Stimulated activated CD4-positive, alpha-beta T cell treated with anti-CD3 and anti-CD28 coated beads, Interleukin-12 subunit alpha, Interleukin-12 subunit beta, amount 100 ng/mL, for 24 hours (primary cell): ENCODE measurements at places on chromosomes 1 and 21.

DNA sequence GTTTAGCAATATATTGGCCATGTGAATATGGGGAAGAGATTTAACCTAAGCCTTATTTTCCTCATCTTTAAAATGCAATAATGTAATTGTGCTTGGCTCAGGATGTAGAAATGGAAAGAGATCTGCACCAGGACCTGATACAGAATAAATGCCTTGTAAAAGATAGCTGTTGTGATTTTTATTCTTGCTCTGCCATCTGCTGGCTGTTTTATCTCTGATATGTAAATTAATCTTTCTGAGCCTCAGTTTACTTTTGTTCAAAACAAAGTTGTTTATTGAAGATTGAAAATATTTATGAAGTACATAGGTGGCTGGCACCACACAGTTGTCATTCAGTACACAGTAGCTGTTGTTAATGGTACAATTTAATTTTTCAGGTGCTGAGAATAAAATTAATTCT, 21.9 kb downstream of the ZYG11B start:
- no peak for DNase-seq

- no peak for DNase-seq
Measured at GRCh38 chr1:206892351-206892984, 4.8 kb upstream of the IL24 start.

DNA sequence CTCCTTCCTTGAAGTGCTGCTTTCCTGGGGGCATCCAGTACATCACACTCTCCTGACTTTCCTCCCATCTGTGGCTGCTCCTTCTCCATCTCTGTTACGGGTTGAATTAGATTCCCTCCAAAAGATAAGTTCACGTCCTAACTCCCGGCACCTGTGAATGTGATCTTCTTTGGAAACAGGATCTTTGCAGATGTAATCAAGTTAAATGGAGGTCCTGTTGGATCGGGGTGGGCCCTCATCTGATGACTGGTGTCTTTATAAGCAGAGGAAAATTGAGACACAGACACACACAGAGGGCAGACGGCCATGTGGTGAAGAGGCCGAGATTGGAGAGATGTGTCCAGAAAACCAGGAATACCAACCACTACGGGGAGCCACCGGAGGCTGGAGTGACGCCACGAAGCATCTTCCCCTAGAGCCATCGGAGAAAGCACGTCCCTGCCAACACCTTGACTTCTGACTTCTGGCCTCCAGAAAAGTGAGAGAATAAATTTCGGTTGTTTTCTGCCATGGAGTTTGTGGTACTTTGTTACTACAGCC, 36.0 kb downstream of the ZBTB18 start:
- no peak for DNase-seq

DNA sequence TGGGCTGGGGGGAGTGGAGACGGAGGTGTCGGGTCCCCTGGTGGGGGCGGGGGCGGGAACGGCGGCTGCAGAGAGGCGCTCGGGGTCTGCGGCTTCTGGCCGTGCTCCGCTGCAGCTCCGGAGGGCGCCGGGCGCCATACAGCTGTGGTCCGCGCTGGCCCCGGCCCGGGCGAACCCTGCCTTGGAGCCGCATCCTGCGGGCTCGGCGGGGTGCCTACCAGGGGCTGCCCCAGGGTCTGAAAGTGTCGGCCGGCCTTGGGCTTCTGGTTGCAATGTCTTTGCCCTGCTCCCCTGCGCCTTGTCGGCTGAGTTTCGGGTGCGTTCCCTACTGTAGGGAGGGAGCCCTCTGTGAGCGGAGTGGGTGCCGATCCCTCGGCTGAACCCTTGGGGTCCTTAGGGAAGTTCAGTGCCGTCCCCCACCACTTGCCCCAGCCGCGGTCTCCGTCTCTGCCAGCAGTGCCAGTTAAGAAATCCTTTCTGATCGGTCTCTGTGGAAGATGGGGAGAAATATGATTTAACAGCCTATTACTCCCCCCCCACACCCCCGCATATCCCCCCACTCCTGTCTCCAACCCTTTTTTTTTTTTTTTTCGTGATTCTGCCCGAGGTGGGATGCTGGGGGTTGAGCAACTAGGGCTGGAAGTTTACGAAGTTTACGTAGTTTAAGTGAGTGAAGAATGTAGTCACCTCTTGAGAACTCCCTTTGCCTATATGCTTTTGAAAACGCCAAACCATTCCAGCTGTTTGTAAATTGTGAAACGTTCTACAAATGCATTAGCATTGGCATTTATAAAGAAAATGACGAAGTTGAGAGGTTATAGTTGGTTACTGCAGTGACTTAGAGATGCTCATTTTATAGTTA, 588 bp downstream of the NEXN start:
- DNase-seq, result peak; percentile 8

DNA sequence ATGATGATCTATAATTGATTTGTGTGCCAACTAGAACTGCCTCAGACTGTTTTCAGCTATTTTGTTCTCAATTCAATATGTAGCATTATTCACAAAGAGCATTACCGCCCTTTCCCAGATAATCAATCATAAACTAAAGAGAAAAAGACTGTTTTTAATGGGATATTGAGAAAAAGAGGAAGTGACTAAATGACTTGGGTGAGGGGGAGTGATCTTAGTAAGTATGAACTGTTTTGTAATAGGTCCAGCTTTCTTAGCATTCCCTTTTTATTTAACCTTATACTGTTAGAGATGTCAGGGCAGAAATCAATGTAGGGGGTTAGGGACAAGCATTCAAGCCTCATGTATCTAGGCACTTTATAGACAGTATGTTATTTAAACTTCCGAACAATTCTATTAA, 157.8 kb upstream of the DPYD start:
- DNase-seq, result no peak

GRCh38 chr1:219555031-219555692, 57.7 kb downstream of the ZC3H11B start:
- DNase-seq, result no peak

DNA sequence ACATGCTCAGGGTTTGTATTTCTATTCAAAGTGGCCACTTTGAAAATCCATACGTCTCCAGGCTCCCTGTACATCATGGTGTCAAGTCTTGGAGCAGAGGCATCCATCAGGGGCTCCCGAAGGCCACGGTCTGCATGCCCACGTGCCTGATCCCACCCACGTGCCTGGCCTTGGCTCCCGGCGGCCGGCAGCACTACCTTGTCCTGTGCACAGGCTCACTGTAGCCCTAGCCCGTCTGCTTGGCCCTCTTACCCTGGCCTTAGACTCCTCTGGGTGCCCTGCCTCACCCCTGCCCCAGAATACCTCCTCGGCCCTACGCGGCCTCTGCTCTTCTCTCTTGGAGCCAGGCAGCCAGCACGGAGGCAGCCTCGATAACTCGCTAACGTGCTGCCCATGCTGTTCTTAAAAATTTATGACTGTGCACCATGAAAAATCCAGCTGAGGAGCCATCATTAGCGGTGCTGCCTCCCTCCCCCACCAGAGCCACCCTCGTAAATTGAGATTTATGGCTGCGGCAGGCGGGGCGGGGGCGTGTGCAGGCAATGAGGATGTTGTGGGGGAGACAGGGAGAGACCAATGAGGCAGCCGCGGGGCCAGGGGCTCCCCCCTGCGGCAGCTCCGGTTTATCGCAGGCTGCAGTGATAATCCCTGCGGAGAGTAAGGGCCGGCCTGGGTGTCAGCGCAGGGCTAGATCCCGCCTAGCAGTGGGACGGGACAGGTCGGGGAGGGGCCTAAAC, 24.6 kb downstream of the DMAP1 start:
- DNase-seq, result peak; percentile 35

- DNase-seq, result peak; percentile 57
Measured at GRCh38 chr1:51192213-51192843, 43.7 kb upstream of the RNF11 start.

GRCh38 chr1:64962441-64962840, 3.9 kb downstream of the JAK1 start:
- DNase-seq, result no peak

DNA sequence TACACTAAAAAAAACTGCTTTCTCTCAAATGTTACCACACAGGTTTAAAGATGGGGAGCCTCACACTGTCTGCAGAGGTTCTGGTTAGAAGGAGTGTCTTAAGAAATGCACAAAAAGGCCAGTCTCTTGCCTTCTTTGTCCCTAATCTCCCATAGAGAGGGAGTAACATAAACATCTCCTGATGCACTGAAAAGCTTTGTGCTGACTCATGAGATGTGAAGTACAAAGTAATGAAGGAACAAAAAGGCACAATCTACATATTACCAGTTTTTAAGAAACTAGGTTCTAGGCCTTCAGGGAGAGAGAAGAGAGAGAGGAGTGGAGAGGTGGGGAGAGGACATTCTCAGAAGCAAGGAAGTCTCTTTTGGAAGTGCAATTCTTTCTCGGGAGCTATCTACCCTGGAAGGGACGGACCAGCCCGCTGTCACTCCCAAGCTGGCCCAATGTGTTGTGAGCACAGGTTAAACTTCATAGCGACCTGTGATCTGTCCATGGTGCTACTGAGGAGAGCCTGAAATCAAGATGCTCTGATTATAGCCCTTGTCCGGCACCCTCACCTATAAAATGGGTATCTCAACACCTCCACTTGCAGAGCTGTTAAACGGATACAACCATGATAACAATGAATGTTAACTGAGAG, 458.1 kb downstream of the DISC1 start:
- DNase-seq, result no peak

DNA sequence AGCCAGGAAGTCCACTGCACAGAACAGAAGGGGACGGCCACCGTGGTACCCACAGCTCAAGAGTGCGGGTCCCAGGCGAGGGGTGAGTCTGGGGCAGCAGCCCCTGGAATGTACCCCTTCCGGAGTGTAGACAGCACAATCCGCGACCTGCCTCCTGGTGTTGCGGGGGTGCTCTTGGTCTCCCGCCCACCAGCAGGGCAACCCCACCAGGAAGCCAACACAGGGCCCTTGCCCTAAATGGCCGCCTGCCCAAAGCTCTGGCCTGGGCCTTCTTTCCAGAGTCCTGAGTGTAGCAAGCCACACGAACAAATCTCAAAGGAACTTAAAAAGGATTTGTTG, 1.1 kb upstream of the SLC19A1 start:
- DNase-seq, result no peak

- DNase-seq, result no peak
Measured at GRCh38 chr21:33434770-33435360, 31.7 kb downstream of the IFNGR2 start.

- DNase-seq, result no peak
Measured at GRCh38 chr1:183548116-183548515, 42.1 kb downstream of the NCF2 start.

- no peak for DNase-seq
Measured at GRCh38 chr1:162192306-162192678, 122.8 kb downstream of the NOS1AP start.

- no peak for DNase-seq
Measured at GRCh38 chr1:29985606-29985945, 737.8 kb downstream of the MATN1 start.

DNA sequence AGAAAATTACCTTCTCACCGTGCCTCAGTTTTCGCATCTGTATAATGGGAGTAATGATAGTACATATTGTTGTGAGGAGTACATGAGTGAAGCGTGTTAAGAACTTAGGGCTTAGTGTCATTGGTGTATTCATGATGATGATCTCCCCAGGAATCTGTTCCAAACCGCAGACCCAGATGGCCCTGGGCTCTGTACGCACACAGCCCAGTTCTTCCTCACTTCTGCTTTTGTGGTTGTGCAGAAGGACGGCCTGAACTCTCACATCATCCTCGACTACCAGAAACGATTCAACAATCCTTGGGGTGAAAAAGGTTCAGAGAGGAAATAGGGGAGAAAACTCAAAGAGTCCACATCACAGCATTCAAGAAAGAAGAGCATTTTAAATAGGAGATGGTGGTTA, 323.0 kb downstream of the CAMTA1 start:
- DNase-seq, result no peak

DNA sequence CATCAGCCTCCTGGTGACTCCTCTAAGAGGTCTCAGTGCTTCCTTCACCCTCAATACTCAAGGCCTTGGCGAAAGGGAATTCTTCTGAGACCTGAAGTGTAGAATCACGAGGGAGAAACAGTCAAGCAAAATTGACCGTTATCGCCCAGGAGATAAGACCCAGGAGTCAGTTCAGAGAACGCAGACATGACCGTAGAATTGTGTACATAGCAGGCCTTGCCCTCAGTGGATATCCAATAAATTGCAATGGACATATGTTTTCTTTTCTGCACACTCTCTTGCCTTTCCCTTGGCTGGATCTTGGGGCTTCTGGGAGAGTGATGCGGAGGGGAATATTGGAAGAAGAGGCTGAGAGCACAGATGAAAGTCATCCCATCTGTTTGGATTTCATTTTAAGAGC, 15.7 kb upstream of the ETS2 start:
- DNase-seq, result no peak
